NCI-H1105 treated with DMSO at 0.1 percent for 48 hours (cell line): ENCODE measurements at places on chromosomes 13 and 19.

- DNase-seq = no peak
Observed at GRCh38 chr13:93086329-93086728, 140.3 kb upstream of the GPC6 start.

DNA sequence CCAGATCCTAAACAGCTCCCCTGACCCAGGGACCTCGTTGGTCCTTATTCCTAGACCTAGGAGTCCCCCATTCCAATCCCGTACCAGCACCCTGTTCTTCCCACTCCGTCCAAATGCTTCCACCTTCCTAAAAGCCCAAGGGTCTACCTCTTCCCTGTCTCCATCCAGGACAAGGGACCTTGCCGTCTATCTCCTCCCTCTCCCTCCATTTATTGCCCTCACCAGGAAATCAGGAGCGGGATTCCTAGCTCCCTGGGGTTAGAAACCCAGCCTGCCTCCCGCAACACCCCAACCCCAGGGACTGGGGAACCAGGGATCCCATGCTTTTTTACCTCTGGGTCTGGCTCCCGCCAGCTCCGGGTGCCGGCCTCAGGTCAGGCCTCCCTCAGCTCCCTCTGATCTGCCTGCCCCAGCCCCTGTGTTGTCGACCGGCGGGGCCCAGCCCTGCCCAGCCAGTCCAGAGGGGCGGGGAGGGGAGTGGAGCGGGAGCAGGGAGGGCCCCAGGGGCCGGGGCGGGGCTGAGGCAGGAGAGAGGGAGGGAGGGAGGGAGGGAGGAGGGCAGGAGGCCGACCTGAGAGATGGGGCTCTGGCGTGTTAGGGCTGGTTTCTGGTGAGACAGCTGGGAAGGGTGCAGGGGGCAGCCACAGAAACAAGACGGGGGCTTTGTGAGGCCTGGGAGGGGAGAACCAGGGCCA is at the start of gene B3GNT8:
TSS of gene B3GNT8 (minus strand) at position 423 of the 695 bp plus-strand sequence. CDS start 596 bp downstream, outside the sequence.
- peak; percentile 83 for DNase-seq

DNA sequence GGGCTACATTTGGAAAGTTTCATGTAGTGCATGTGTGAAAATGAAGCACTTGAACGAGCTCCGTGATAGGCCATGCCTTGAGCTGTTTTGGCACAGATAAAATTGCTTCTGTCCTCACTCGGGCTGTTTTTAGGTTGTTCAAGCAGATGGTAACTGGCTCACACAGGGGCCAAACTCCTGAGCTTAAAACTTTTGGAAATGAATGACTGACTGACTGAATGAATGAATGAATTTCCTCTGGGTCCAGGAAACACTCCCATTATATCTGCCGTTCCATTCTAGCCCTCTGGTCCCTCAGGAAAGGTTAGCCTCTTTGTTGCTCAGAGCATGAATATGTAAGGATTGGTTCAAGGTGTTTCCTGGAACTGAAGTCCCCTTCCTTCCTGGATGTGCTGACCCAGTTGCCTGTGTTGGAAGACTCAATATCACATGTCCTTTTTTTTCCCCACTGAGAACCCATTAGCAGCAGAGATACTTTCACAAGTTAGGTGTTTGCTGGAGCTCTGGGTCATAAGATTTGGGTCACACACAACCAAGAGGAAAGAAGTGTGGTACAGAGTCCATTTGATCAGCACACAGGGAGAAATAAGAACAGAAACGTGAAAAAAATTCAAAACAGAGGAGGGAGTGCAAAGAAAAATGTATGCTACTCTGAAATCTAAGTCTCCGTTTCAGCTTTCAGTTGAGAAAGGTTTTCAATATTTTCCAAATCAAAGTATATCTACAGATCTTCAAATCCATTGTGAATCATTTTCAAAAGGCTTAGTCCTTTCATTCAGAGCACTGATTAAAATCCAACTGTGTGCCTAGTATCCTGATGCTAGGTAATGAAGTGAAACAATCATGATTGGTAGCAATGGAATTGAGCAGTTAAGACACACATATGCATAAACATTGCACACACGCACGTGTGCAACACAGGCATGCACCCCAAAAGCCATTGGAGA is 18.9 kb downstream of the MBNL2 start:
- no peak for DNase-seq

DNA sequence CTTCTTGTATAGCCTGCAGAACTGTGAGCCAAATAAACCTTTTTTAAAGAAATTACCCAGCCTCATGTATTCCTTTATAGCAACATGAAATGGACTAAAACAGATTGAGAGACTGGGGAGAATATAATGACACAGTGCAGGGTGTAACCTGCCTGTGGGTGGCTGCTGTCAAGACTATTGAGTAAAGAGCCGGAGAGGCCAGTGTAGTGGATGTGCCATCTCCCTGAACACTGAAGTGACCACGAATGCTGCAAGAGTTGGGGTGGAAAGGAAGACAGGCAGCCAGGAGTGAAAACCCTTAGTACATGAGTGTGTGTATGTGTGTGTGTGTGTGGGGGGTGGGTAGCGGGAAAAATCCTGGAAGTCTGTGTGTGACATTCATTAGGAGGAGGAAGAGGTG is 55.2 kb upstream of the FLT1 start:
- DNase-seq = no peak

DNA sequence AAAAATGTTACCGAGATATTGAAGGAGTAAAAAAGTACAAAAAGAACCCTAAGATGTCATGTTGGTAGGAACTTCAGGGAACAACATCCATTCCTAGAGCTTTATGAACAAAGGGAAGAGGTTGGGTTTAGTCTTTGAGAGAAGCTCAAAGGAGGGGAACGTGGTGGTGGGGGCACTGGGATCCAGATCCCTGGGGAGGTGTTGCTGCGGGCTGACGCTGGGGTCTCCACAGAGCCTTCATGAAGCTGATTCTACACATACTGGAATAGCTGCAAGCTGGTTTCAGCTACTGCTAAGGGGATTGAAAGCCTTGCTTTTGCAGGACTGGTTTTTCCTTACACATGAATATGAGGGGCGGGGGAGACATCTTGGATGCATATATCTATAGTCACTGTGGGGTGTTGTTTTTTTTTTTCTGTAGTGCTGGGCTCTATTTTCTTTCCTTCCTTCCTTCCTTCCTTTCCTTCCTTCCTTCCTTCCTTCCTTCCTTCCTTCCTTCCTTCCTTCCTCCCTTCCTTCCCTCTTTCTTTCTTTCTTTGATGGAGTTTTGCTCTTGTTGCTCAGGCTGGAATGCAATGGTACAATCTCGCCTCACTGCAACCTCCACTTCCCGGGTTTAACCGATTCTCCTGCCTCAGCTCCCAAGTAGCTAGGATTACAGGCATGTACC is 6.5 kb upstream of the MZF1 start:
- DNase-seq = no peak

DNA sequence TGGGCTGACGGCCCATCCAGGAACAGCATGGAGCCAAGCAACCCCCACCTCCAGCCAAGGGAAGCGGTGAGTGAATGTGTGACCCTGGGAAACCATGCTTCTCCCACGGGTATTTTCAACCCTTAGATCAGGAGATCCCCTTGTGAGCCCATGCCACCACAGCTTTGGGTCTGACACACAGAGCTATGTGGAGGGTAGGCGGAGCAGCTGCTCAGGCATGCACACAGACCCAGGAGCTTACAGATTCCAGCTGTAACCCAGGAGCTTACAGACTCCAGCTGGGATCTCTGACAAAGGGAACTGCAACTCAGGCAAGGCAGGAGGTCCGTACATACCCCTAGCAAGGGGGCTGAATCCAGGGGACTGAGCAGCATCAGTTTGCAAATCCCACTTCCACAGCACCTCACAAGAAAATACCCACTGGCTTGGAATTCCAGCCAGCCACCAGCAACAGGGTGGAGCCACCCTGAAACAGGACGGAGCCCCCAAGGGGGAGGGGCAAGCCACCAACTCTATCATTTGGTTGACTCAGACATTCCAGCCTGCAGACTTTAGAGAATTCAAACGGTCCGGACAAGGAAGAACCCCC is 40.8 kb upstream of the RFXAP start:
- DNase-seq = no peak

- no peak for DNase-seq
Observed at GRCh38 chr13:103497404-103497803, 431.2 kb upstream of the SLC10A2 start.

GRCh38 chr13:20457670-20458069 is 68.0 kb downstream of the CRYL1 start:
- DNase-seq = no peak

GRCh38 chr13:102097708-102098107 is 304.1 kb downstream of the FGF14 start:
- no peak for DNase-seq

GRCh38 chr13:80160110-80160509 is 180.8 kb downstream of the SPRY2 start:
- no peak for DNase-seq

- DNase-seq = no peak
Observed at GRCh38 chr13:43136920-43137575, 113.7 kb downstream of the DNAJC15 start.

- no peak for DNase-seq
Observed at GRCh38 chr13:110627351-110627750, 12.0 kb downstream of the NAXD start.

DNA sequence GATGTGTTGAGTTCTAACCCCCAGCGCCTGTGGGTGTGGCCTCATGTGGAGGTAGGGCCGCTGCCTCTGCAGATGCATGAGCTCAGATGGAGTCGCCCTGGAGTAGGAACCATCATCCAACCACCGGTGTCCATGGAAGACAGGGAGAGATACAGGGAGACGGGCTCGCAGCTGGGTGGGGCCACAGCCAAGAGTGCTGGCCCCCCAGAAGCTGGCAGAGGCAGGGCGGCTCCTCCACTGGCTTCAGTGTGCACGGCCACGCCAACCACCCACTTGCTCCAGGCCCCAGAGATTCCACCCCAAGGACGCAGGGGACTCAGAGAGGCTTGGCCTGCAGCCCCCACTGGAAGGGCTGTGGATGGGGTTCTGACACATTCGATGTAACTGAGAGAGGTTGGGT is 5.4 kb upstream of the MCF2L start:
- DNase-seq = no peak

DNA sequence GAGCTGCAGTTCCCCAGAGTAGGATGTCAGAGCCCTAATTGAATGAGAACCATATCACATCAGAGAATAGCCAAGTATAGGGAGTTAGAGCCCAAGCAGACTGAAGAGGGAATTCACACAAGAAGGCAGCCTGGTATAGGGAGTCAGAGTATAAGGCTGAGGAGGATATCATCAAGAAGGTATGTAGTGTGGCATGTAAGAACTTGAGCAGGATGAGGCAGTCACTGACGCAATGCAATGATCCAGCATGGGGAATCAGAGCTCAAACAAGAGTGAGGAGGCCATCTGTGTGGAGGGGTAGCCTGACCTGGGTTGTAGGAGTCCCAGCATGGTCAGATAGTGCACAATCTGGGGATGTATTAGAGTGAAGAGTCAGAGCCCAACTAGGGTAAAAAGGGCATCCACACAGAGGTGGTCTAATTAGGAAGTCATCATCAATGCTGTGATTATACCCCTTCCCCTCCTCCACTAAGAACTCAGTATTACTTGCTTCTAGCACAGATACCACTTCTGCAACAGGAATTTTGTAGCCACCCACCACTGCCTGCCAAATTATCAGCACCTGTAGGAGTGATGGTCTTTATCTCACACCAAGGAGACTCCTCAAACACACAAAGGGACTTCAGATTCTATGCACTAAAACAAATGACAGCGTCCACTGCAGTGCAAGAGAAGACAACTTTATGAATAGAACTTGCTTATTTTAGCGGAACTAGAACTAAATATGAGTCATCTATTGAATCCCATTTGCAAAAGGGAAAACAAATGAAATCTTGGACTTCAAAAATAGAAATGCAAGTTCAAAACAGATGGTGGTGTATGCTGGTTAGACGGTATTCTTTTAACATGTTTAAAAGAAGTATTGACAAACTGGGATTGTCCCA is 107.2 kb downstream of the FNDC3A start:
- no peak for DNase-seq

- DNase-seq = no peak
Observed at GRCh38 chr19:22260499-22260898, 25.7 kb upstream of the ZNF729 start.

GRCh38 chr19:31438401-31439269 is 89.4 kb upstream of the TSHZ3 start:
- no peak for DNase-seq

- DNase-seq = peak; percentile 11
Observed at GRCh38 chr13:77002590-77003190, 10.8 kb downstream of the CLN5 start.

DNA sequence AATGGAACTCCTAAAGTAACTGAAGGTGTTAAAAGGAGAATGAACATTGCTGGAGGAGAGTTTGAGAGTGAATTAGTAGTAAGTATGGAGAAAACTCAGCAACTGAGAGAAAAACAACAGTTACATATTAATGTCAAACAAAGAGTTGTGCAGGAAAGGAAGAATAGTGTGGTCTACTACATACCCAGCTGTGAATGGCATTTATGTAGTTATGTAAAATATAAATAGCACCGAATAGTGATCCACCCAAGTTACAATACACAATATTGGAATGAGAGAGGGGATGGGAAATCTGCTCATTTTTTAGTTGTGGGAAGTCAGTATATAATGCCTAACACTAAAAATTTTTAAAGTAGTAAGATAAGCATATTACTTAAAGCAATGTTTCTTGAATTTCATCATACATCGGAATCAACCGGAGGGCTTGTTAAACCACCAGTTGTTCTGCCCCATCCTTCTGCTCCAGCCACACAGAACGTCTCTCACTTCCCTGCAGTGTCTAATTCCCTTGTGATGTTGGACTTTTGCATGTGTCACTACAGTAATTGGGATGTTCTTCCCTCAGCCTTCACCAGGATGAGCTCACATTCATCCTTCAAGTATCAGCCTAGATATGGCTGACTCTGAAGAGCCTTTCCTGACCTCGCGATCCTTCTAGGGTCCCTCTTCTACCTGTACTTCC is 11.5 kb downstream of the CCDC70 start:
- DNase-seq = no peak

- DNase-seq = no peak
Observed at GRCh38 chr13:21364916-21365315, 94.2 kb downstream of the ZDHHC20 start.

GRCh38 chr13:95457294-95457693 is 95.2 kb upstream of the CLDN10 start:
- no peak for DNase-seq

GRCh38 chr19:35030257-35031071 is at the start of gene SCN1B:
Gene SCN1B, plus strand, starts transcription at chr19:35030470. Its CDS starts 351 bp downstream, at chr19:35030821.
- DNase-seq = peak; percentile 31

DNA sequence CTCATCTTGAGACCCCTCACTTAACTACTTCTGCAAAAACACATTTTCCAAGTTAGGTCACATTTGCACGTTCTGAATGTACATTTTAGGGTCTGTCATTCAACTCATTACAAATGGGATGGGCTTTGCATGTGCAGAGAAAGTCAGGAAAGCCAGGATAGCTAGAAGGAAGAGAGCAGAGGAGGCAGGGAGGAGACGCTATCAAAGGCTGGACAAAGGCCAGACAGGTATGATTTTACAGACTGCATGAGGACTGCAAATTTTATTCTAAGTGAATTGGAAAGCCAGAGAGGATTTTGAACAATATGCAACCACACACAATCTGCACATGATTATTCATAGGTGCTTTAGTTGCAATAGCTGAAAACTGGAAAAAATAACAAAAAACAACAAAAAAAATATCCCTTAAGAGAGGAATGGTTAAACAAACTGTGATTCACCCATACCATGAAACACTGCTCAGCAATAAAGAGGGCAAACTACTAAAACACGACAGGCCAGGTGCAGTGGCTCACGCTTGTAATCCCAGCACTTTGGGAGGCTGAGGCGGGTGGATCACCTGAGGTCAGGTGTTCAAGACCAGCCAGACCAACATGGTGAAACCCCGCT is 21.1 kb downstream of the SYDE1 start:
- no peak for DNase-seq
